ENCODE measurements at places on chromosomes 2 and 18.
A peak's percentile ranks its signal among the peaks of the same experiment; 100 is the strongest.

DNA sequence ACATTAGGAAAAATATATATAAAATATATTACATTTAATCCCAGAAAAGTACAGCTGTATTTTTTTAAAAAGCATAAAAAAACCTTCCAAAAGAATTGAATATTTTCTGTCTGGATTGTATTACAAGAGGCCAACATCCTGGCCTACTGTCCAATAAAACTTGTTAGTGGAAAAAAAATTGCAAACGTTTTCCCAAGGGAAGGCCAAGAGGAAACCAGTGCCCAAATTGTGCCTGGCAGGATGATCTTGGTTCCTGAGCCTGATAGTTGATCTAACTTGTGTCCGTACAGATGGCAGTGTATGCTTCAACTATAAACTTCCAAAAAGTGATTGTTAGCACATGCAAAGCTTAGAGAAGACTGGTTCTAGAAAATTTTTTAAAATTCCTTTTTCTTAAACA is 90.6 kb upstream of the LPIN2 start:
- peak; percentile 79 for DNase-seq

- no peak for DNase-seq
Observed at GRCh38 chr2:155630760-155631159, 701.8 kb downstream of the NR4A2 start.

DNA sequence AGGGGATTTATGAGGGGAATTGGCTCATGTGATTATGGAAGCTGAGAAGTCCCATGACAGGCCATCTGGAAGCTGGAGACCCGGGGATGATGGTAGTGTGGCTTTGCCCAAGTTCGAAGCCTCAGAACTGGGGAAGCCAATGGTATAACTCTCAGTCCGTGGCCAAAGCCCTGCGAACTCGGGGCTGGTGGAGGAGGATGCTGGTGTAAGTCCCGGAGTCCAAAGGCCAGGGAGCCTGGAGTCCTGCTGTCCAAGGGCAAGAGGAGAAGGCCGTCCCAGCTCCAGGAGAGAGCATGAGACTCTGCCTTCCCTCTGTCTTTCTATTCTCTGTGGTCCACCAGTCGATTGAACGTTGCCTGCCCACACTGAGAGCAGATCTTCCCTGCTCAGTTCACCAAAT is 43.2 kb upstream of the CABLES1 start:
- DNase-seq = no peak

GRCh38 chr18:33653231-33653630 is 75.2 kb downstream of the ASXL3 start:
- no peak for DNase-seq

DNA sequence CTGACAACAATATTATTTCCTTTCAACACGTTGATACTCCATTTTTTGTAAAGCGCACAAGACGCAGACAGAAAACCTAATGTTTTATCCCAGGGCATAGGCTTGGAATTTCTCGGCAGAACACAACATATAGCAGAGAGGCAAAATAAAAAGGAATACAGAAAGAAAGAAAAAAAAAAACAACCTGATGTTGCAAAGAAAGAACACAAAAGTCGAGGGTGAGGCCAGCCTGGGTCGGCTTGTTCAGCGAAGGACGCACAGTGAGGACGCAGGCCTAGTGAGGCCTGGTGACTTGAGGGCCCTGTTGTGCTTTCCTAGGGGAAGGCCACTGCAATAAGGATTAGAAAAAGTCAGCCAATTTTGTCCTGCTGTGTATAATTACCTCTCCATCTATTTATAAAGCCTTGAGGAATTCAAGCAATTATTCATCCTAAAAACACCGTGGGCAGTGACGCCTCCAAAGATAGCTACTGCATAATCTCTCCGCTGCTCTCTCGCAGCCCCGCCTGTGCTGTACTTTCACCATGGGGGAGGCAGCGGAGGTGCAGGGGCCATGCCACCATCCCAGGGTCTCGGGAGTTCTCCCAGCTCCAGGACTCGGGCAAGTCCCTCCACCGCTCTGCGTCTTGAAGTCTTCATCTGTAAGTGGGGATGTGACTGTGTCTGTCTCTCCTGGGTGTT is 61.9 kb upstream of the SH3RF3 start:
- no peak for DNase-seq

GRCh38 chr2:219569041-219569440 is 2.3 kb downstream of the OBSL1 start:
- no peak for DNase-seq

DNA sequence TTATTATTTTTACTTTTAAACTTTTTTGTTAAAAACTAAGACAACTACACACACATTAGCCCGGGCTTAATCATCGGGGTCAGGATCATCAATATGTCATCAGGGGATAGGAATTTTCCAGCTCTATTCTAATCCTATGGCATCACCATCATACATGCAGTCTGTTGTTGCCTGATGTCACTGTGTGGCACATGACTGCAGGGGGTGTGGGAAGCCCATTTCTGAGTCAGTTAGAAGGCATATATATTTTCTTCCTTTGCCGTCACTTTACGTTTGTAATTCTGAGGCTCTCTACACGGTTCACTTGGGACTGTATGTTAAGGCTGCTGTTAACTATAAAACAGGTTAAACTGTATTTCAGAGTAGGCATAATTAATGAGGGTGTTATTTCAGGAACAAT is 144.4 kb upstream of the ITGA6 start:
- DNase-seq = peak; percentile 93

DNA sequence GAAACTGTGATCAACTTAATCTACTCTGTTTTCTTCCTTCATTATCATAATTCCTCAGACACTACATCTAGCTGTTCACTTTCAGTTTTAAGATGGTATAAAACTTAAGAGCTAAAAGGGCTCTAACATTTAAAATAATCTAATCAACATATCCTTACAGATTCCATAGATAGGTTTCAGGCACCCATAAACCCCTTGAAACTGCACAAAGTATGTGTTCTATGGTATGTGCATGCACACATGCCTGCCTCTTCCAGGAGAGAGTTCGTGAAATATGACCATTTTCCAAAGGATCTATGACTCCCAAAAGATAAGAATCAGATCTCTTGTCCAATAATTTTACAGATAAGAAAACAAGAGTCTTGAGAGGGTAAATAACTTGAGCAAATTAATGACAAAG is 59.4 kb downstream of the CUL3 start:
- no peak for DNase-seq

GRCh38 chr18:23283916-23284430 is 148.7 kb downstream of the CABLES1 start:
- no peak for DNase-seq

DNA sequence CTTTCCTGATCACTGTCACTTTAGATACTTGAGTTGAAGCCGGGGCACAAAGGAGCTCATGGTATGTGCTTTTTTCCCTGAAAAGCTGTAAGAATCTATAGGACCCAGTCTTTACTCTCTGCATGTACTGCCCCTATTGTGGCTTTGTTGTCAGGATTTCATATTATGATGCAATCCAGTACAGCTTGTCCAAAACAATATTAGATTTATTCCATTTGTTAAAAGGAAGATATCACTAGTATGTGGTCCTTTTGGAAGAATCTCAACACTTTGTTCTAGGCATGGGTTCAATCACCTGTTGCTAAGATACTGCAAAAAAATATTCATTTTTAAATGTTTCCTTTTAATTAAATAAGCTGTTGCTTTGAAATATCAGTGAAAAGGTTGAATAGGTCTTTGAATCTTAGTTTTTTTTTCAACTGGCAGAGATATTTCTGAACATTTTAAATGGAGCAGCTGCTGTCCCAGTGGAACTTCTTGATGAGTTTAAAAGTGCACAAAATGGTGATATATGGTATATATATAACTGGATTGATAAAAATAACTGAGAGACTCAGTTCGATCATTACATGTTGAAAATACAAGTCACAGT is 256.6 kb upstream of the NT5C1B start:
- DNase-seq = no peak

- DNase-seq = no peak
Observed at GRCh38 chr2:229300790-229301189, 29.7 kb upstream of the PID1 start.

DNA sequence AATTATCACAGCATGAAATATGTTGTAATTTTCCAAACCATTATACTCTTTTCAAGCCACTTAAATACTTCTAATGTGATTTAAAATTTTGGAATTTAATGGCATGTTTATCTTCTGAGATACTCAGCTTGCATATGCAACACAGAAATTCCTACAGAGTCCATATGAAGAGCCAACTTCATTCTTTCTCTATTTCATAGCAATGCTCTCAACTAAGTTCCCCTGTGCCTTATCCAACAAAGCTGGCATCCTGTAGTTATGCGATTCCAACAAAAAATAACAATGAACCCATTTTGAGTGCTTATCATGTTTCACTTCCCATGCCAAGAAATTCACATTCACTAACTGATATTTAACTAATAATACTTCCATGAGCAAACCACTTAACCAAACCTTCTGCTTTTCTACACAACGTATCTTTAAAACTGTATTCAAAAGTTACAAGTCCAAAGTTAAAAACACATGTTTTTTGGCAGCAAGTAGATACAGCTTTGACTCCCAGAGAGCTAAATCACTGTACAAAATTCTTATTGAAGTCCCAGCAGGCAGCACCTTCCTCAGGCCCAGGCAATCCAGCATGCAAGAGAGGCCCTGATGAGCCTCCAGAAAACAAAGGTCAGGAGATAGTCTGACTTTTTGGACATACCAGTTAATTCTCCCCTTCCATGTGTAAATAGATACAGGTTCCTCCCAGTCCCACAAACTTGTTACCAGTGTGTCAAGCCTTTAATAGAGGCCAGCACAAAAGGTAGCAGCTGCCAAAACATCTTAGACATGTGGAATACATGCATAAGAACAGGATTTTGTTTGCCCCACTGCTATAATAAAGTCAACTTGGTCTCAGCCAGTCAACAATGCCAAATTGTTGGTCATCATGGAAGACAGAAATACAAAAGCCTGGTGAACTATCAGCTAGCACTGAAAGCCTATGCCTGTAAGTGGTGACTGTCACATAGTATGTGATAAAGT is 113.1 kb upstream of the WDR75 start:
- DNase-seq = no peak

DNA sequence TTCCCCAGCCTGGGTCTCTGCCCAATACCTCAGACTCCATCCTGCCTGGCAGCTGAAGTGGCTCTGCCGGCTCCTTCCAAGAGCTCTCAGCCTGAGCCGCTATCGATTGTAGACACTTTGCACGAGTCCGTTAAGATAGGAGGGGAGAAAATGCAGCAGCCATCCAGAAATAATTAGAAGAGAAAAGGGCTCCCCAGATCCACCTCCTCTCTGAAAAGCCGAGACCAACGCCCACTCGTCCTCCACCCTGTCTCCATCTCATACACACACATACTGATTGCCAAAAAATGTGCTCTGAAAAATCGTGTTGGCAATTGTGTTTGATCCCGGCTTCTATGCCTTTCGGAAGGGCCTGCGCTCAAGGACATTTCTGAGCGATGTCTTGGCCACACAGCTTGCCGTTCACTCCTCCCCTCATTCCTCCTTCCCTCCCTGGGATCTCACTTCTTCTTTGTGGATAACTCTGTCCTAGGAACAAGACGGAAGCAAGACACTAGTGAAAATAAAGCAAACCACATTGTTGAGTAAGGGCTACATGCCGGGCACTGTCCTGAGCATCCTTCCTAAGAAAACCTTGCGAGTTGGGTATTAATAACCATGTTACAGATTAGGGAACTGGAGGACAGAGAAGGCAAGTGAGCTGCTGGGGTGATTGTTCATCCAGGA is 372.8 kb upstream of the MYT1L start:
- no peak for DNase-seq

DNA sequence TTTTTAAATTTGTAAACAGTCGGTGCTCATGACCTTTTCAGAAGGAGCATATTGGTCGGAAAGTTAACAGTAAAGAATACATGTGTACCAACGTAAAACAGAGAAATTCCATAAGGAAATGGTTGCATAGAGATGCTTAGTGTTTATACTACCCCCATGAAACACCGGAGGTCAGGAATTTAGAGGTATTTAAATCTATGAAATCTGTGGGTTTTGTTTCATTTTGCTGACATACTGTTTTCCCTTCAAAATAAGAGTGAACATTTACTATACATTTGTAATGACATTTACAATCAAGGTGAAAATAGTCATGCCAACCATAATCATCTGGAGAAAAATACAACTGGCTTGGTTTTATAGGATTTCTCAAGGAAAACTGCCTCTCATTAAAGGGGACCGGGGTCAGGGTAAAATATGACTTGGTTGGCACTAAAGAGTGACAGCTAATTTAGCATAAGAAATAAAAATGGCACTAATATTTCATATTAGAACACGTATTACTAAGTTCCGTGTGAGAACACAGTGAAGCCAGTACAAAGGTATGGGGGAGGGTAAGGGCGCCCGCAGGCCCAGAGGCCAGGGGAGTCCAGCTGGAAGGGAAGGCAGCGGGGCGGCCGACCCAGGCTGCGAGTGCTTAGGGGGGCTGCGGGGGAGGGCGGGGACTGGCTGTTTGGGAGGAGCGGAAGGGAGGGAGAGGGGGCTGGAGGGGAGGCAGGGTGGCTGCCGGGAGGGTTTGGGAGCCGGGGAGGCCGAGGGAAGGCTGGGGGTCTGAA is 1.1 kb upstream of the RNU4ATAC start:
- DNase-seq = peak; percentile 61

- DNase-seq = no peak
Observed at GRCh38 chr2:231117922-231118613, 6.8 kb downstream of the HTR2B start.

DNA sequence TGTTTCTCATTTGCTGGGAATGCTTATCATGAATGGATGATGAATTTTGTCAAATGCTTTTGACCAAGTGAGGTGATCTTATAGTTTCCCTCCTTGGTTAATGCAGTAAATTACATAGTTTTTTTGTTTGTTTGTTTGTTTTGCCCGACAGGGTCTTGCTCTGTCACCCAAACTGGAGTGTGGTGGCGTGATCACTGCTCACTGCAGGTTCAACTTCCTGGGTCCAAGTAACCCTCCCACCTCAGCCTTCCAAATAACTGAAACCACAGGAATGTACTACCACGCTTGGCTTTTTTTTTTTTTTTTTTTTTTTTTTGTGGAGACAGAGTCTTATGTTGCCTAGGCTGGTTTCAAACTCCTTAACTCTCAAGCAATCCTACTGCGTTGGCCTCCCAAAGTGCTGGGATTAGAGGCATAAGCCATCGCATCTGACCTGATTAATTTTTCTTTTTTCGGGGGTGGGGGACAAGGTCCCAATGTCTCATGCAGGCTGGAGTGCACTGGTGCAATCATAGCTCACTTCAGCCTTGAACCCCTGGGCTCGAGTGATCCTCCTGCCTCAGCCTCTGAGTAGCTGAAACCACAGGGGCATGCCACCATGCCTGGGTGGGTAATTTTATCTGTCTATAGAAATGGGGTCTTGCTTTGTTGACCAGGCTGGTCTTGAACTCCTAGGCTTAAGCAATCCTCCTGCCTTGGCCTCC is 48.6 kb downstream of the SMAD2 start:
- DNase-seq = no peak

GRCh38 chr2:105783151-105783738 is 38.5 kb downstream of the NCK2 start:
- no peak for DNase-seq

- DNase-seq = no peak
Observed at GRCh38 chr18:22189449-22190166, 20.2 kb downstream of the GATA6 start.

- DNase-seq = no peak
Observed at GRCh38 chr2:174211954-174212353, 36.4 kb downstream of the OLA1 start.

DNA sequence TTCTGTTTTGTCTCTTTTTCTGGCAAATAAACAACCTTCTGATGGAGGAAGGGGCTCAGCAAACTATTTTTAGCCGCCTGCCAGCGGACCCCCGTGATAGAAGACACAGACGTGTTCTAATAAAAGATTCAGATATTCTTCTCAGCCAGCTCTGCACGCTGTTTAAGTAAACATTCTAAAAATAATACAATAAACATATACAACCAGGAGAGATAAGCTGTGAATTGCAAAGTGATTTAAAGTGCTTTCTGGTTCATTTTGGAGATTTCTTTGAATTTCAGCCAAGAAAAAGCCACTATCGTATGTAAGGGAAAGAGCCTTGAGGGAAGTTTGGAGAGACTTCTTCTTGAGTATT is 201.3 kb downstream of the EPHA4 start:
- no peak for DNase-seq

All from dermis microvascular lymphatic vessel endothelial cell (primary cell).